ENCODE measurements at places on chromosomes 2 and 18.

DNA sequence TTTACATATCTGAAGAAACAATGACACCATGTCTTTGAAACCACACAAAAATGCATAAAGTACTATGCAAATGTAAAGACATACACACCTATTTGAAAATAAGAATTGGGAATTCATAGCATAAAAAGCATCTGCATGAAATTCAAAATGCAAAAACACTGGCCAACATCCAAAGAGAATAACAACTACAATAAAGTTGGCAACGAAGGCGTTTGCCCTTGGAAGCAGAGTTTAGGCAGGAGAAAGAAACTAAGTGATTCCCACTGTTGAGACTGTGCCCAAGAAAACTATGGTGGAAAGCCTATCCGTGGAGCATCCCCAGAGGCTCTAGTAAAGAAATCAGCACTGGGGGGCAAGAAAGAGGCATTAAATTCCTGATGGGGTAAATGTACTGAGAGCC lies 292.8 kb downstream of the RIT2 start:
- H3K4me1 ChIP-seq, result no peaks in the 10 kb centered on the region
- H3K36me3 ChIP-seq, result no peaks in the 10 kb centered on the region
- H3K27ac ChIP-seq, result no peak overlapping the region
- no peak overlapping the region for H3K4me3 ChIP-seq
- no peaks in the 10 kb centered on the region for H3K27me3 ChIP-seq

DNA sequence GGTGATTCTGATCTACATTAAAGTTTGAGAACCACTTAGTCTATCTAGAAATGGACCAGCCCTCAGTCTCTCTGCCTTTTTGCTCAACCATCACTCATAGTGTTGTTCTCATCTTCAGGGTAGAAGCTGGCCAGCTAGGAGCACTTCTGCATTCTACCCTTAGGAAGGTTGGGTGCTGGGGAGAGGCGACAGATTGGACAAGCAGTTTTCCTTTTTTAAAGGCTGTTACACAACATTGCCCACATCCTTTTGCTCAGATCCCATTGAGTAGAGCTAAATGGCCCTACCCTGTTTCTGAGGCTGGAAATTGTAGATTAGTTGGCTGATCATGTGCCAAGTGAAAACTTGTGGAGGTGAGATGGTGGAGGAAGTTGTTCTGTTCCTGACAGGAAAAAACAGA lies 35.6 kb downstream of the OSBPL6 start:
- no peaks in the 10 kb centered on the region for H3K36me3 ChIP-seq
- no peak overlapping the region for H3K4me3 ChIP-seq
- no peak overlapping the region for H3K27ac ChIP-seq
- H3K4me1 ChIP-seq, result no peaks in the 10 kb centered on the region
- H3K27me3 ChIP-seq, result no peaks in the 10 kb centered on the region
- DNase-seq, result no peak

- no peak for DNase-seq
- no peaks in the 10 kb centered on the region for H3K27me3 ChIP-seq
- H3K27ac ChIP-seq, result no peak overlapping the region
- no peaks in the 10 kb centered on the region for H3K36me3 ChIP-seq
- peaks cover 23% of the 10 kb centered on the region for H3K4me1 ChIP-seq
Observed at GRCh38 chr18:35189510-35189909, 51.3 kb upstream of the ZNF397 start.

- no peak for DNase-seq
- H3K4me1 ChIP-seq, result peaks cover 13% of the 10 kb centered on the region
- H3K27me3 ChIP-seq, result no peaks in the 10 kb centered on the region
- no peak overlapping the region for H3K4me3 ChIP-seq
Observed at GRCh38 chr2:63665091-63665490, 76.3 kb downstream of the MDH1 start.

- H3K36me3 ChIP-seq, result peaks cover 5% of the 10 kb centered on the region
- H3K4me1 ChIP-seq, result peaks cover 24% of the 10 kb centered on the region
Observed at GRCh38 chr2:235713189-235713588, 219.3 kb downstream of the AGAP1 start.

DNA sequence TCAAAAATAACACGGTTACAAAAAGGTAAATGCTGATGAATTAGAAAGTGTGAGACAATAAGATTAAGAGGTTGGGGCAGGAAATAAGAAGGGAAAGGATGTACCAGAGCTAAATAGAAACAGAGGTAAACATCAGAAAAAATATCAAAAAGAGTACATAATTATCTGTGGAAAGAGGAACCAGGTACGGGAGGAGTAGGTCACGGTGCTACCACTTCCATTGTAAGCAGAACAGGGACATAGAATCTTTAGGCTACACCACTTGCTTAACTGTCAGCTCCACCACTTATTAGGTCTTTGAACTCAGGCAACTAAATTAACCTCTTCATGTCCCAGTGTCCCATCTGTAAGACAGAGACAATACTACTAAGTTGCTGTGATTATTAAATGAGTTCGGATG lies 350.3 kb downstream of the LRATD1 start:
- no peak overlapping the region for H3K4me3 ChIP-seq
- no peaks in the 10 kb centered on the region for H3K36me3 ChIP-seq
- H3K27me3 ChIP-seq, result peaks cover 28% of the 10 kb centered on the region

DNA sequence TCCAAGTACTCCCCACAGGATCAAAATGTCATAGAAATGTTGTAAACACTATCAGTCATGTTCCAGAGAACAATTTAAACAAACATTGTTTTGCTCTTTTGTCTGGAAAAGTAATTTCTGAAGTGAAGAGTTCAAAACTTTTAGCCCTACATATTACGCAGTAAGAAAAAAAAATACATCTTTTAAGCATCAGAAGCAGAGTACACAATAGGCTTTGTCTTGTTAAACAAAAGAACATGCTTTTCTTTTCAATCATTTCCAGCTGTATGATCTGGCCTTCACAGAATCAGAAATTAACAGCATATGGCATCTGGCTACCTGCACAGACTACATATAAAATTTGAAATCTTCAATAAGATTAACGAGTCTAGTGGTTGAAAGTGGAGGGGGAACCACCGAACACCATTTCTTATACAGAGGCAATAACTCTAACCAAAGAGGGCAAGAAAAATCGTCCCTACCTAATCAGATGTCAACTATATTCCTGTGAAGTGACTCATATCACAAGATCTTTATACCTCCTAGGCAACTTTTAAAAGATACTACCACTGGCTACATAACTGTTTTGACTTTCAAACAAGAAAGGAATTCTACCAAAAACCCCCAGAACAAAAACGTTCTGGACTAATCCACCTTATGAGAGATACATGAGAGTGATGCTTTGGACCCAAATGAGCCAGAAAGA lies 149.3 kb downstream of the EXOC6B start:
- no peak overlapping the region for H3K4me3 ChIP-seq
- H3K36me3 ChIP-seq, result peaks cover 24% of the 10 kb centered on the region
- no peaks in the 10 kb centered on the region for H3K27me3 ChIP-seq
- no peak for DNase-seq
- H3K27ac ChIP-seq, result peak overlapping the region; percentile 96

- peak overlapping the region; percentile 81 for H3K4me3 ChIP-seq
- H3K36me3 ChIP-seq, result no peaks in the 10 kb centered on the region
- peaks cover 8% of the 10 kb centered on the region for H3K27me3 ChIP-seq
- H3K27ac ChIP-seq, result no peak overlapping the region
Observed at GRCh38 chr2:200713704-200714064, 98.0 kb upstream of the BZW1 start.

DNA sequence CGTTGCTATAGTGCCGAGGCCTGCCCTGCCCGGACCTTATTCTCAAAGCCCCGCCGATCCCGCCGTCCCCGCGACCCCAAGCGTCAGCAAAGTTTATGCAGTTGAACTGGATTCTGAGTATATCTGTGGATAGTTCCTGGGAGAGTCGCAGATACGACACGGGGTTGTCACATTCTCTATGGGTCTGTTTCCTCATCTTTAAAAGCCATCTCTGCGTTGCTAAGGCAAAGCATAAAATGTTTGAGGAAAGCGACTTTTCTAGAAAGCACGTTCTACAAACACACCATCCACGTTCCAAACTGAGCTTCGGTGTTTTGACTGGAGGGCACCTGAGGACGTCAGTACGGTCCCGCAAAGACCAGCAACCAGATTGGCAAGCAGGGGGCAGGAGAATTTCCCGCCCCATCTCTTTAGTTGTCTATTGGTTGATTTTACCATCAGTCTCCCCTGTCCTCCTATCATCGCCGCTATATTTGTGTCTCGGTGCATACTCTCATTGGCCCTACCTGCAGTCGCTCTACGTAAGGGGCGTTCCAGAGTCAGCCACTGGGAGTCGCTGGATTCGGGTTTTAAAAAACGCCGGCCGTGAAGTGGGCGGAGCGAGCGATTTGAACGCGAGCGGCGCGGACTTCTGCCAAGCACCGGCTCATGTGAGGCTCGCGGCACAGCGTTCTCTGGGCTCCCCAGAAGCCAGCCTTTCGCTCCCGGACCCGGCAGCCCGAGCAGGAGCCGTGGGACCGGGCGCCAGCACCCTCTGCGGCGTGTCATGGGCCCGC lies at the start of gene CENPA:
TSS of gene CENPA (plus strand) at position 626 of the 776 bp plus-strand sequence. CDS start at position 767, 141 bp downstream.
- H3K36me3 ChIP-seq, result peaks cover 17% of the 10 kb centered on the region
- peak; percentile 94 for DNase-seq
- H3K27me3 ChIP-seq, result no peaks in the 10 kb centered on the region

DNA sequence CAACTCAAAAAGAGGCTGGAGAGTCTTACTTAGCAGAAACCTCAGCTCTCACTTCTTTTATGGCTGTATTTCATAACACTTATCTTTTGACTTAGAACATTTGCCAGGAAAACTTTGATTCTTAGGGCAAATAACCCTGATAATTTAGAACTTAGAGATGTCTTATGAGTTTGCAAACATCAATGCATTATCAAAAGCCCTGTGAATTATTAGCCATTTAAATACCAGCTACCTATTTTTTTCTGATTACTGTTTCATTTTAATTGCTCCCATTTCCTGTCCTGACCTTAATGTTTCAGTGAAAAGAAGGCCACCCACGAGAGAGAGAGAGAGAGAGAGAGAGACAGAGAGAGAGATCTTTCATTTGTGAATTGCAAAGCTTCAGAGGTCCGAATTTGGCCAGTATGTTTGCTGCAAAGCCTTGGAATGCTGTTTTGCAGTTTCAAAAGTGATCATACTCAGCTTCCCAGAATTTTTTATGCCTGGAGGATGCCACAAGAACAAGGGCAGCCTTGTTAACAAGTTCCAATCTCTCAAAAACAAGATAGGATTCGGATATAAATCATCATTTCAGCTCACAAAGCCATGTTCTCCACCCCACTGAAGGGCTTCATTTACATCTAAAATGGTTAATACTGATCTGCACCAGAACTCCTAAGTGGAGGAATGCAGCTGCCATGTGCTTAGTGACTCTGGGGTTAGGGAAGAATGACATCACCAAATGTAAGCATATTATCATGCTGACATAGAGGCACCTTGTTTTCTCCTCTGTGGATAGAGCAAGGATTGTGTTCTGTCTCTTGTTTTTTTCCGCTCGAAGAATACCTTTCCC lies 478.2 kb downstream of the ARHGAP15 start:
- H3K4me3 ChIP-seq, result peak overlapping the region; percentile 22
- H3K4me1 ChIP-seq, result peaks cover 60% of the 10 kb centered on the region
- H3K27ac ChIP-seq, result peak overlapping the region; percentile 64
- DNase-seq, result no peak

GRCh38 chr2:10525573-10526265 lies 77.6 kb upstream of the ODC1 start:
- no peaks in the 10 kb centered on the region for H3K4me1 ChIP-seq
- H3K36me3 ChIP-seq, result no peaks in the 10 kb centered on the region
- H3K27ac ChIP-seq, result no peak overlapping the region
- no peak for DNase-seq
- H3K4me3 ChIP-seq, result no peak overlapping the region

DNA sequence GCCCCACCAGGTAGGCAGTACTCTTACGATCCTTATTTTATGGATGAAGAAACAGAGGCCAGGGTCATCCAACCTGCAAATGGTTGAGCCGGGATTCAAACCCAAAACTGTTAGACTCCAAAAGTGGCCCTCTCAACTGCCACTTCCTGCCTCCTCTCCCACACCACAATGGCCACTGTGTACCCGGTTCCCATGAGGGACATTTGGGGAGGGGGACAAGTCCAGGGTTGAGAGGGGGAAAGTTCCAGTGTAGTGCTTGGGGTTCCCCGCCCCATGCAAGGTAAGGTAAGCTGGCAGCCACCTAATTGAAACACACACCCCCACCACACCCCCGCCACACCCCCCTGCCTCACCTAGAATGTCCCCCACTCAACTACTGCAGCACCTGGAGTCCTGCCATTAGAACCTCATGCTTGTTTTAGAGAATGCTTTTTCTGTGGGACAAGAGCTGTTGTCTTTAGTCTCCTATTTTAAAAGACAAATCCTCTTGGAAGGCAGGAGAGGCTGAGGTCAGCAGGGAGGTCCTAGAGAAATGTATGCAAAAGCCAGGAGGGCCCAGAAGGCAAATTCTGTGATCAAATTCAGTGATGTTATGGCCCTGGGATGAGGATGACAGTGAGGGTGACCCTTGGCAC lies 145.2 kb downstream of the ZFP36L2 start:
- H3K36me3 ChIP-seq, result no peaks in the 10 kb centered on the region
- H3K4me3 ChIP-seq, result no peak overlapping the region
- DNase-seq, result no peak
- no peaks in the 10 kb centered on the region for H3K27me3 ChIP-seq

- H3K36me3 ChIP-seq, result peaks cover 2% of the 10 kb centered on the region
- H3K4me3 ChIP-seq, result no peak overlapping the region
- peak overlapping the region; percentile 21 for H3K27ac ChIP-seq
- no peaks in the 10 kb centered on the region for H3K27me3 ChIP-seq
Observed at GRCh38 chr2:27887111-27887510, 3.1 kb downstream of the RBKS start.

DNA sequence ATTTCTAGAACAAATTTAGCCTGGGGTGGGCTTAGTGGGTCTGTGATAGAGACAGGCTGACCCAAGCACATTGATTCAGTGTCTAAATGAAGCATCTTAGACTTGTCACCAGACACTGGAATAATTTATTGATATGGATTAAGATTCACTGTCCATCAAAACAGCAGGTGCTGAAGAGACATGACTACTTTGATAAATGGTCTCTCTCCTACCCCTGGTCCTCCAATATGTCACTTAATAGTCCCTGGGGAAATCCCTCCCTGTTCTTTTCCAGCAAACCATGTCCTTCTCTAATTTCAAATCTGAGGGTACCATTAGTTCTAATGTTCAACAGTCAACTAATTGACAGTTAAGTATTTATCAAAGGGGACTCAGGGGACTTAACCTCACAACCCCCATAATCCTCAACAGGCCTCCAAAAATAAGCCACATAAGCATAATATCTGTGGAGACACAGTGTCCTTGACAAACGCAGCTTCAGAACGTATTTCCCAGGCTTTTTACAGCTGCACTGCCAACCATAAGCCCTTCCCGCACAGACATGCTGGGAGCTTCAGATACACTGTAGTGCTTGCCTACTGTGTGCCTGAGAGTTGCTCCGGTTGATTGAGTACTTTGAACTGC lies 391.0 kb downstream of the THSD7B start:
- no peak overlapping the region for H3K4me3 ChIP-seq
- peaks cover 21% of the 10 kb centered on the region for H3K27me3 ChIP-seq
- H3K36me3 ChIP-seq, result no peaks in the 10 kb centered on the region
- H3K4me1 ChIP-seq, result no peaks in the 10 kb centered on the region
- no peak overlapping the region for H3K27ac ChIP-seq
- no peak for DNase-seq

Data from mesothelial cell of epicardium (in vitro differentiated cells).